ENCODE measurements at places on chromosomes 1 and 21.
A peak's percentile ranks its signal among the peaks of the same experiment; 100 is the strongest.

- DNase-seq, result no peak
Measured at GRCh38 chr1:23452011-23452411, 27.5 kb upstream of the TCEA3 start.

- DNase-seq, result no peak
Measured at GRCh38 chr1:68016381-68016780, 34.0 kb downstream of the DIRAS3 start.

- no peak for DNase-seq
Measured at GRCh38 chr1:117112047-117112717, 9.4 kb downstream of the TRIM45 start.

- no peak for DNase-seq
Measured at GRCh38 chr1:70485624-70486023, 74.6 kb downstream of the CTH start.

GRCh38 chr1:56921479-56921878 lies 44.3 kb downstream of the C8B start:
- no peak for DNase-seq

- DNase-seq, result no peak
Measured at GRCh38 chr21:33428669-33429068, 25.5 kb downstream of the IFNGR2 start.

DNA sequence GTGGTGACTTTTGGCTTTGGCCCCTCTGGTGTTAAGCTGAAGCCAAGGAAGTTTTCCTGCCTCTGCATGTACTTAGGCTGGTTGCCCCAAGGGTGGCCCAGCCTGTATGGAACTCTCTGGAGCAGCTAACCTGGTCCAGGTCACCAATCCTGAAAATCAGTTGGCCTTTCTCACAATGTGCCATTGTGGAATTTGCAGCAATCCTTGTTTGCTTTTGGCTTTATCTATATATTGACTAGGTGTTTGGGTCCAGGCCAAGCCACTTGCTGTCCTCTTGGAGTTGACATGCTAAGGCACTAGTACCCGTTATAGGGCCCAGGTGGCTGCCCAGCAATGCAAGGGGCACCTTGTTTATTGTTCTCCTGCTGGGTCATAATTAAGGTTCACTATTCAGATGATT lies 124.6 kb downstream of the CAMTA1 start:
- DNase-seq, result no peak

- no peak for DNase-seq
Measured at GRCh38 chr1:6930732-6931300, 145.6 kb downstream of the CAMTA1 start.

- no peak for DNase-seq
Measured at GRCh38 chr1:160092366-160093068, 5.9 kb downstream of the IGSF8 start.

- no peak for DNase-seq
Measured at GRCh38 chr1:42178249-42178648, 13.7 kb upstream of the GUCA2A start.

- no peak for DNase-seq
Measured at GRCh38 chr1:36352910-36353878, 29.7 kb upstream of the EVA1B start.

- DNase-seq, result peak; percentile 91
Measured at GRCh38 chr1:159752135-159752580, 28.6 kb upstream of the DUSP23 start.

DNA sequence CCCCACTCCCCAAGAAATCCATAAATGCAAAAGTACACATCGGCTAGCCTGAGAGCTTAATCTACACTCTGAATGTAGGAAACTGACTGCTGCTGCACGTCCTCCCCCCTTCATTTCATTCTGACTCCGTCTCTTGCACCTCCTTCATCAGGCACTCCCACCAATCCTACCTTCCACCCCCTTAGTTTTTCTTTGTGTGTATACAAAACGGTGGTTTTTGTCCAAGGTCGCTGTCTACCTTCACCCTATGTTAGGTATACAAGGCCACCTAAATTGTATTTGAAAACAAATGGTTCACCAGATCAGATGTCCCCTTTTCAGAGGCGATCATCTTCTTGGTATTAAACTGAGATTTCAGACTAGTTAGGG lies 1.9 kb downstream of the WDR26 start:
- DNase-seq, result no peak

DNA sequence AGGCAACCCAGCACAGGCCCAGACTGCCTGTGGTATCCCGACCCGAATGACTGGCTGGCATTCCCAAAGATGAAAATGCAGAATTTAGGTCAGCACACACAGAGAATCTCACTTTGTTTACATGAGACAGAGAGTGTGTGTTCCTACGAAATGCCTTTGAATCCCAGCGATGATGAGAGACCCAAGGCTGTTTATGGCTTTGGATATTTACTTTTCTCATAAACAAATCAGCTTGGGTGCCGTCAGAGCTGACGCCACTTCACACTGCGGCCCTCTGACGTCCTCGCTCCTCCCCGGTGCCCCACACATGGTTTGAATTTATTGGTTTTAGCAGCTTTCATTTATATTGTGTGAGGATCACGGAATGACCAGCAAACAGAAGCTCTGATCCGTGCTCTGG lies 18.7 kb downstream of the TRABD2B start:
- no peak for DNase-seq

- no peak for DNase-seq
Measured at GRCh38 chr1:151759241-151759640, 4.1 kb downstream of the MRPL9 start.

DNA sequence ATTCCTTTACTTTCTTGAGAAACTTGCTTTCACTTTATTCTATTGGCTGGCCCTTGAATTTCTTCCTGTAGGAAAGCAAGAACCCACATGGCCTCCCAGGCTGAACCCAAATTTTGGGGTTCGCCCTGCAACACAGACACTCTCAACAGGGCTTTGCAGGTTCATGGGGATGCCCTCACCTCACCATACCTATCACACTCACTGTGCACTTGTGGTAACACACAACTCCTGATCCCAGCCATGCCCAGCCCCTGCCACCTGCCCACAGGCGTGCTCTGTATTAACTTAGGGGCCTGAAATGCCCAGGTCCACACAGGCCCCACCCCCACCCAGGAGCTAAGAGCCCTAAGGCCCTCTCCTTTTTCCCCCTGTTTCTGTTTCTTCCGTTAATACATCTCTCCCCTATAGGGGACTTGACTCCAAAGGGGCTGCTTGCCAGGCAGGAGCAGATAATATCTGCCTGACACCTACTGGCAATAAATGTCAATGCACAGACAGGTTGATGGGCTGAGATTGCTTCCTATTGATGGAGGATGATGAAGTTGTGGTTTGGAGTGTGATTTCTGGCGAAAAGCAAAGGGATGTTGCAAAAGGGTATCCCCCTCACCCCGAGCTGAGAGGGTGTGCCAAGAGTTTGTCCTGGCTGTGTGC lies 171.5 kb downstream of the AJAP1 start:
- DNase-seq, result no peak

- no peak for DNase-seq
Measured at GRCh38 chr1:63073309-63074306, 248.8 kb upstream of the FOXD3 start.

DNA sequence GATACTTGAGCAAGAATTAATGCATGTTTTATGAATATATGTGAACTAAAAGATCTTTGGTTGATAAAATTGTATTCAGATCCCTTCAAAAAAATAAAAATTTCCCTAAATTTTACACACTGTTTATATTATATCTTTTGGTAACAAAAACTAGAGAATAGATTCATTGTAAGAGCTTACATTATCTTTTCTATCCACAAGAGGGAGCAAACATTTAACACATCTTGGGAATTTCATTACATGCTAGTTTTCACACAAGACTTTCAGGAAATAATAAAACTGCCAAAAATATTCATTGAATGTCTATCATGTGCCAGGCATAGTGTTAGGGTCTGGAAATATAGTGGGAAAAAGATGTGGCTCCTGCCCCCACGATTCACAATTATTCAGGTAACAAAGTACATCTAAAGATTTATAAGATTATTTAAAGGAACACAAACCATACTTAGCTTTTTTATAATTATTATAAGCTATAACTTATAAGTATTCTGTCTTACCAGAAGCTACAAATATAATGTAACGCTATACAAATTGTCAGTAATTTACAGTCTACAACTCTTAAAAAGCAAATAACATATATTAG lies 30.6 kb downstream of the FAF1 start:
- no peak for DNase-seq

DNA sequence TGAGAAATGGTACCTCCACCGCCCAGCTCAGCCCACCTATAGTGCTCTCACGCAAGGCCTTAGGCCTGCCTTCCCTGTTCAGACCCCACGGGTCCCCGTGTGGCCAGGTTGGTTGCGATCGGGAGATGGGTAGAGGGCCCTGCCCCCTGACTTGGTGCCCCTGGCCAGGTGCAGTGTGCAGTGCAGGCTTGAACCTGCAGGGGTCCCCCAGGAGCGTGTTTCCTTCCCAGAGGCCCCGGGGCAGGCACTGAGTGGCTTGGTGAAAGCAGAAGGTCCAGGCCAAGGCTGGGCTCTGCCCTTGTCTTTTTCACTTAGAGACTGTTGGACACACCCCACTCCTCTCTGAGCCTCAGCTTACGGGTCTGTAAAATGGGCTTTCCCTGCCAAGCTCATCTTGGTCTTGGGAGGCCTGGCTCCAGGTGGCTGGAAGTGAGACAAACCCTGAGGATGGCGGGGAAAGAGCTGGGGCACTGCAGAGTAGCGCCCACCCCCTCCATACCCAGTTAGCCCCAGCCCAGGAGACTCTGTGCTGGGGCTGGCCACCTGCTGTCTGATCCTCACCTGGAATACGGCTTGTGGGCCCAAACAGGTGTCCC lies 9.3 kb upstream of the HES5 start:
- DNase-seq, result no peak

DNA sequence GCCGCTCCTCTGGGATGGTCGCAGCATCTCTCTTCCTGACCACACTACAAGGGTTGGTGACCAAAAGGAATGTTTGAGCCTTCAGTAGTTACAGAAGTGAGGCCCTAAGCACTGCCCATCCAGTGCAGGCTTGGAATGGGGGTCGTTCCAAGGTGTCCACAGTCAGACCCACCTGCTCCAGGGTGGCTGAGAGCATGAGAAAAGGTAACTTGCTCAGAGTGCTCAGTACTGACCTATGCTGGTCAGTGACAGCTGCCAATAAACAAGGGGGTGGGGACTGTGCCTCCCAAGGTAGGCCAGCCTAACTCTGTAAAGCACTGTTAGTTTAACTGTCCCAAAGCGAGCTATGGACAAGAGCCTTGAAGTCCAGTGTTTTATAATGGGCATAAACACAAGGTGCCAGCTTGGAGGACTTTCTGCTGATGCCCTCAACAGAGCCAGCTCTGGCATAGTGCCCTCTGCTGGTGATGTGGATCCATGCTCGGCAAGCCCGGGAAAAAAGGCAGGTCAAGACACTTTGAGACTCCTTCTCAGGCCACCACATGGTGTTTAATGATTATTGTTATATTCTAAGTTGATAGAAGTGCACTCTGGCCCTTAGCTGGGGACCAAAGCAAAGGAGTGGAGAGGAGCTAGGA lies 78.1 kb upstream of the DNAH14 start:
- DNase-seq, result peak; percentile 59

GRCh38 chr1:155984341-155984740 lies 6.0 kb upstream of the ARHGEF2 start:
- no peak for DNase-seq

DNA sequence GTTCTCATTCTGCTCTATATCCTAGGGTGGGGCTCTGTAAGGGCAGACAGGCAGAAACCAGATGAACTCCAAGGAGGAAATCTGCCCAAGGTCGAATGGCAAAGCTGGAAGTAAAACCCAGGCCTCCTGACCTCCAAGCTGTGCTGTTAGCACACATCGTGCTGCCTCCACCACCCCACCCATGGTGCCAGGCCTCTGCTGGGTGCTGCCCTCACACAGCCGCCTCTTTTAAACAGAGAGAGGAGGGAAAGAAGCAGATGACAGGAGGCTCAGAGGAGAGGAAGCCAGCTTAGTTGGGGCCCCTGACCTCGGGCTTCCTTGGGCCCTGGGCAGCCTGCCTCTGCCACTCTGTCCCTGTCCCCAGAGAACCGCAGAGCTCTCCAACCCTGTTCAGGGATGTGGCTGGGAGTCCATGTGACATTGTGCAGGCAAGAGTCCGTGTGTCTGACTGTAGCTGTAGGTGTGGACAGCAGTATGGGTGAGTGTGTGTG lies 1.1 kb downstream of the SYNC start:
- DNase-seq, result no peak

DNA sequence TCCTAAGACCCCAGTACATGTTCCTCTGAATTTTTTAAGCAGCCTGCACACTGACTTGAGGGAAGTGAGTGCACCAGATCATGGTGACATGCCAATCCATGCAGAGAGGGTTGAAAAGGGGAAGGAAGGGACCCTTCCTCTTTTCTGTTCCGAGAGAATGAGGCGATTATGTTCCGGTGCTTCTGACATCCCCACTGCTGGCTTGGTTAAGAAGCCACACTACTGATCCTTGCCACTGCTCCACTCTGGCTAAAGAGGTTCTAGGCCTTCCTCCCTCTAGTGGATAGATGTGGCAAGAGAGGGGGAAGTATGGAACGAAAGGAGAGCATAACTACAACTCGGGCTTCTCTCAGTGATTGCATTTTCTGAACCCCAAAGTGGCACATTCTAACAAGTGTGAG lies 1.8 kb upstream of the CYB5R1 start:
- peak; percentile 70 for DNase-seq

- no peak for DNase-seq
Measured at GRCh38 chr1:76269155-76269554, 194.6 kb downstream of the ST6GALNAC3 start.

GRCh38 chr1:86912281-86912900 lies 1.5 kb downstream of the SELENOF start:
- no peak for DNase-seq

DNA sequence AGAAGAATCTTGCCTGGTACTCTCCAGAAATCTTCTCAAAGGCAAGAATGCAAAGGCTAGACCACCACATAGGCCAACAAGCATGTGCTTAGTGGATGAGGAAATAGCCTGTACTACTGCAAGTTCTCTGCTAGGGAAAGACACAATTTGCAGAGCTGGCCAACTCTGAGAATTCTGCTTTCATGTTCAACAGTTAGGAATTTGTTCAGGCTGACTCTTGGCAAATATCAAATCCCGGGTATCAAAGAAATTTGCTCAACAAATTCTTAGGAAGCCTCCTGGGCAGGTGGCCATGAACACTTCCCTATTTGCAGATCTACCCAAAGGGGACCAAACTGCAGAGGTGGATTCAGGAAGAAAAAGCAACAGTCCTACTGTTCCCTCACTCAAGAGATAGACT lies 15.0 kb upstream of the H3-3A start:
- DNase-seq, result no peak
